ENCODE measurements at places on chromosomes 16 and 17.

DNA sequence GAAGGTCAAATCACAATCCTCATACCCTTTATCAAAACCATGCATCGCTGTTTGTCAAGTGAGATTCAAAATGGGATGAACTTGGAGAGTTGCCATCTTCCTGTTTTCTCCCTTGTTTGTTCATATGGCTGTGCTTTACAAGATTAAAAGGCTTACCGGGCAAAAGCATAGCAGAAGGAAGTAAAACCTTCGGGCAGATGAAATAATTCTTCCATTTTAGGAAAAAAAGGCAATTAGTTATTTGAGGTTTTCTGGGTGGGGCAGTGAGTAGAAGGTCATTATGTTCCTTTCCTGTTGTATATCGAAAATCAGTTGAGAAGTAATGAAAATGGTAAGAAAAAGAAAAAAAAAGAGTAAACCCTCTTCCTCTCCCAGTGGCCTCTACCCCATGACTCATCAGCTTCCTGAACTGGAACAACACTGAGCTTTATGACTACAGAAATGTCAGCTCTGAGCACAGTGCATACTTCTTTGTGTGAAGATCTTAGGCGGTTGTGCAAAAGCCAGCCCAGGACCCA is 369.2 kb downstream of the CDH13 start:
- no peak for DNase-seq

DNA sequence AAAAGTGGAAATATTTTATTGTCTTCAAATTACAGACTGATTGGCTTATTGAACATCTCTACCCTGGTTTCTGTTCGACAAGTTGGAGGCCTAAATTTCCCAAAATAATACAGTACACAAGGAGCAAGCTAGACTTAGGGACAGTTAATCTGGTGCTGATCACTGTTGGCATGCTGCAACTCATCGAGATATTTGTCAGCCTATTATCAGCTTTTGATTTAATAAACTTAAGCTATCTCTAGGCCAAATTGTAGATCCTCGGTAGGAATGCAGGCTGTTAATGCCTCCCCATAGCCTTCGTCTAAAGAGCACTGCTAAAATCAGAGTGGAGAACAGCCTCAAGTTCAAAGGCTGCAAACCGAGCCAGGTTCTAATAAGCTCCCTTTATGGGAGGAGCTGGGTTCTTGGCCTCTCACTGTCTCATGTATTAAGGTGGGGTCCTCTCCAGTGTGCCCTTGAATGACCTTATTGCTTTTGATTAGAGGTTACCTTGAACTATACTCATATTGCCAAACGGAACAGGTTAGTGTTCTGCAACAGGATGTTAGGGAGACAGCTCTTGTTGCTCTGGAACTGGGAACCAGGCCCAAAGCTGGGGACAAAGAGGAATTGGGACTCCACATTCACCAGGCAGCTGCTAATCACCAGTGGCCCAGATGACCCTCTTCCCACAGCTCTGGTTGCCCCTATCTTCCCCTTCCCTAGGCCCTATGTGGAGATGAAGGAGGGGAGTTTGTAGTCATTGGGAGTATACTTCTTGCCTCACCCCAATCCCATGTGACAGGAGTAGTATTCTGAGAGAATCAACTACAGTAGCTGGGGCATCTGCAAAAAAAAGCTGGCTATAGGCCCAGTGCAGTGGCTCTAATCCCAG is 69.5 kb upstream of the NOL11 start:
- DNase-seq, result no peak

- DNase-seq, result no peak
Measured at GRCh38 chr17:28953444-28954118, 2.3 kb upstream of the PHF12 start.

GRCh38 chr17:57016764-57017116 is 38.8 kb downstream of the SCPEP1 start:
- no peak for DNase-seq

DNA sequence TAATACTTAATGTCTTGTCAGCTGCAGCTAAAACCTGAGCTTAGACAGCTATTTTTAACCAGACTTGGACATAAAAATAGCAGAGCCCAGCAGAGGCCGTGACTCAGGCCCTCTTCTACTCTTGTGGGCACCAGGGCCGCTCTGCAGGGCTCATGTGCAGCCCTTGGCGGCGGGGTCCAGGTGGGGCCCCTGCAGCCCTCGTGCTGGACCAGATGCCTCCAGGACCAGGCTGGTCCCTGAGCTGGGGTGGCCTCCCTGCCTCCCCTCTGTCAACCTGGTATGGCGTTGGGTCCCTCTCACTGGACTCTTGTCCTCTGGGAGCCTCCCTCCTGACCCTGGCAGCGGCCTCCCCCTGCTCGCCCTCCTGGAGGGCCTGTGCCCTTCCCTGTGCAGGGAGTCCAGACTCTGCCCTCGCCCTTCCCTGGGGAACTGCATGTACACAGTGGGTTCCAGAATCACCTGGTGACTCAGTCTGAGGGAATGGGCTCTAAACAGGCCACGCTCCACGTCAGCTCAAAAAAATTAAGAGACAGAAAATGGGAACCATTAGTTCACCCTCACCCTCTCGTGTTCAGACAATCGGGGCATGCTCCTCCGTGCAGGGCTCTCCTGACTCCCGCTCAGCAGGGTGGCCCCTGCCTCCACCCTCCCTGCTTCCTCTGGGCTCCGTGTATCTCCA is 9.7 kb downstream of the CDK5R1 start:
- DNase-seq, result no peak

- no peak for DNase-seq
Measured at GRCh38 chr16:89277641-89278341, 60.3 kb downstream of the ZNF778 start.

DNA sequence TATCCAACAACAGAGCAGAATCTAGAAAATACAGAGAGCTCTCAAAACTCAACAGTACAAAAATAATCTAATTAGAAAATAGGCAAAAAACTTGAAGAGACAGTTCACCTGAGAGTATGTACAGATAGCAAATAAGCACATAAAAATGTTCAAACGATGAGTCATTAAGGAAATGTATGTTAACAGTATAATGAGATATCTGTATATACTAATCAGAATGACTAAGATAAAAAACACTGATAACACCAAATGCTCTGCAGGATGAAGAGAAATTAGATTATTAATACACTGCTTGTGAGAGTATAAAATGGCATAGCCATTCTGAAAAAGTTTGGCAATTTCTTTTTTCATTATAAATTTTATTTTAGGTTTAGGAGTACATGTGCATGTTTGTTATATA is 1307.6 kb upstream of the GOT2 start:
- DNase-seq, result no peak

DNA sequence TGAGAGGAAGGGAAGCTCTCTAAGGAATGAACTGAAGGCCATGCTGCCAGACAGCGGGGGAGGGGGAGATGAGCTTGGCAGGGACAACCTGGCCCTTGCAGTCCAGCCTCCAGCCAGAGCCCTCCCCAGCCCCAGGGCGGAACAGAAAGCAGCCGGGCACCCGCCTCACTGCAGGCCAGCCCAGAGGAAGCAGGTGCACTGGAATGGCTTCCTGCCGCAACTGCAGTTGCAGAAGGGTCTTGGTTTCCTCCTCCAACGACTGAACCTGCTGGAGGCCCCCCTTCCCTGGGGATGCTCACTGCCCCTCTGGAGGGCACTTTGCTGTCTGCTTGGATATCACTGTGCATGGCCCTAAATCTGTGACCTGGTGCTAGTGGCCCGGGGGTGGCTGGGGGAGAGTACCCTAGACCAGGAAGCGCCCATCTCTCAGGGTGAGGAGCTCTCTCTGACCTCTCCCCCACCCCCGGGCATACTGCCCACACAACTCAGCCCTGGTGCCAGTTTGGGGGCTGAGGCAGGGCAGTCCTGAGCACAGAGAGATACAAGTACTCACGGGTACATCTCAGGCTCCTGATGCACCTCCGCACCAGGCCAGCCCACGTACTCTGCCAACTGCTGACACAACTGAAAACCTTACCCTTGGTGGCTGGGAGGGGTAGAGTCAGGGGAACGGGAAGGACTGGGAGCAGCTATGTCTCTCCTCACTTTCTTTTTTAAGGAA is 41.1 kb downstream of the MYO18A start:
- no peak for DNase-seq

- DNase-seq, result no peak
Measured at GRCh38 chr16:89099905-89100304, 6.3 kb downstream of the ACSF3 start.

GRCh38 chr16:86992587-86992986 is 324.6 kb downstream of the C16orf95 start:
- DNase-seq, result no peak

DNA sequence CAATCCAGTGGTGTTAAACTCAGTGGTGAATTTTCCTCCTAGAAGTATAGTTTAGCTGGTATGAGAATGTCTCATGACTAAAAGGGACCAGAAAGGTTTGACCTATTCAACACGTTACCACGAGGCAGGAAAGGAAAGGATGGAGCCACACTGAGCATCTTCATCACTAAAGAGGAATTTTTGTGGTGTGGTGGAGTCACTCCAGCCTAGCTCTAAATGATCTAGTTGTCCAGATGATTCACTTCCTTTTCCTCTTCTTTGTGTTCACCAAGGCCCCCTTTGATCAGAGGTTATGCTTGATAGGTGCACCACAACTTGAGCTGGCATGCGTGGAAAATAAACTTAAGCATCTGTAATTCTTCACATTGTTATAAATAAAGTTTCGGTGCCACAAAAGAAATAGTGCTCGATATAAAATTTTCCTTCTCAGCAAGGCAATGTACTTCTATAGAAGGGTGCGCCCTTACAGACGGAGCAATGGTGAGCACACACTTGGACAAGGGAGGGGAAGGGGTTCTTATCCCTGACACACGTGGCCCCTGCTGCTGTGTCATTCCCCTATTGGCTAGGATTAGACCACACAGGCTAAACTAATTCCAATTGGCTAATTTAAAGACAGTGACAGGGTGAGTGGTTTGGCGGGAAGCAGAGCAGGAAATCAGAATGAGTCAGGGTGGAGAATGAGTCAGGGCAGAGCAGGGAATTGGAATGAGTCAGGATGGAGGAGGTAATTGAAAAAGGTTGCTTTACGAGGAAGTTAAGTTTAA is 254.6 kb downstream of the HS3ST3A1 start:
- DNase-seq, result no peak

DNA sequence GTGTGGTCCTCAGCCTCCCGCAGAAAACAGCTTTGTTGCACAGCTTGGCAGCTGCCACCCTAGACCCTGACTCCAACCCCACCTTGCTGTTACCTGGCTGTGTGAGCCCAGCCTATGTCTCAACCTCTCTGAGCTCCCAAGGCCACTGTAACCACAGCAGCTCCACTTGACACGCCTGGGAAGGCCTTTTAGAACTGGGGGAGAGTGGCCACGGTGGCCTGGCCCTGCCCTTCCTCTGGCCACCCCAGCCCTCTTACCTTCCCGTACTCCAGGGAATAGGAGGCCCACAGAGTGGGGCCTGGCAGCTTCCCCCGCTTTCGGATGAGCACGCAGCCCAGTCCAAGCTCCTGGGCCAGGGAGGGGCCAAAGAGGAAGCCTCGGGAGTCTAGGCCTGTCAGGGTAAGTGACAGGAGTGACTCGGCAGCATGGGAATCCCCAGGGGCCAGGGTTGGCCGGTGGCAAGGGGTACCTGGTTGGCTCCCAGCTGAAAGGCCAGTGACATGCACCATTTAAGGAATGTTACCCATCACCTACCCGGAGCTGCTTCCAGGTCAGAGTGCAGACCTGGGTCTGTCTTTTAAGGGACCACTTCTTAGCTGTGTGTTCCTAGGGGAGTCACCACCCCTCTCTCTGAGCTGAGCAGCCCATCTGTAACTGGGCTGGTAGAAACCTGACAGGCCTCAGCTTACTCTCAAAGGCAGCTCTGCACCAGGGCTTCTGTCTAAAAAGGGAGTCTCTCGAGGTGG is 1.4 kb downstream of the APRT start:
- no peak for DNase-seq

DNA sequence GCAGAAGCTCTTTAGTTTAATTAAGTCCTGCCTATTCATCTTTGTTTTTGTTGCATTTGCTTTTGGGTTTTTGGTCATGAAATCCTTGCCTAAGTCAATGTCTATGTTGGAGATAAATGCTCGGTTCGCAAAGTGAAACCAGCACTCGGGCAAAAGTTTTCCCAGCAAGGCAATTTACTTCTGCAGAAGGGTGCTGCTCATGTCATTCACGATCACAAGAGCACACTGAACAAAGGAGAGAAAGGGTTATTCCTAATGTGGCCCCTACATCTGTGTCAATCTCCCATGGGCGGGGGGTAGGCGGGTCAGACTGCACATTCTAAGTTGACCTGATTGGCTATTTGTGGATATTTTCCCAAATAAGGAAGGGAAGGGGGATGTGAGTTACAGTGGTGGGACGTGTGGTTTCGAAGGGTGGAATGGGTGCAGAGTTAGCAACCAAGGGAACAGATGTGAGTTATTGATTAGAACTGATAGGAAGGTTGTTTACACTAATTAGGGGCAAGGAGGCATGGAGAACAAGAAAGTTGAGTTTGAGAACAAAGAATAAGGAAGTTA is 23.0 kb downstream of the ATF7IP2 start:
- no peak for DNase-seq

DNA sequence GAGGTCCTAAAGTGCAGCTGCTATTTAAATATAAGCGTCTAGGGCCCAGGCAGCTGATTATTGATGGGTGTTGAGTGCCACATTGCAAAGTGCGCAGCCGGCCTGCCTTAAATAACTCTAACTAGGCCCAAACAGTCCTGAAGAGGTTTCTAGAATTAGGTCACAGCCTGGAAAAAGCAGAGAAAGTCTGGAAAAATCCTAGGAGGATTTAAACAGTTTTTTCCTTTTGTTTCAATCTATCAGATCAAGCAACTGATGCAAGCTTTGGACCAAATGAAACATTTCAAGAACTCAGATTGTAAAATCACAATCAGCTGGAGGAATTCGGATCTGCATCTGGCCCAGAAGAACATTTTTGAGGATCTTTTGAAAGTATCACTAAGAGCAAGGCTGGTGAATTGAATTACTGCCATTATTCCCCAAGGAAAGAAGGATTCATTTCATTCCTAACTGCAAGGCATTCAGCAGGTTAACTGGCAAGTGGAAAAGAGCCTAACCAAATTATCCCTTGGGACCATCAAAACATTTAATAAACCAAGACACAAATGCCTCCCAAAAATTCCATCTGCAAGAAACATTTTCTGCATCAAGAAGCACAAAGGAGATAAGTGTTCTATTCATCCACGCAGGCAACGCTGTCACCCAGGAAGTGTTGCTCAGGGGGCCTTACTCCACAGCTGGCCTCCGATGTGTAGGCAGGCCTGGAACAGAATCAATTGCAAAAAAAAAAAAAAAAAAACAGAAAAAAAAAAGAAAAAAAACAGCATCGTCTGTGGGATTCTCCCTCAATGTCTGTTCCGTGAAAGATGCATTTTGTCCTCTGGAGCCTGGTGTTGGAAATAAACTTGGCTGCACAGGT is 46.1 kb downstream of the IRX3 start:
- no peak for DNase-seq

- no peak for DNase-seq
Measured at GRCh38 chr16:16137110-16137509, 86.2 kb downstream of the ABCC6 start.

DNA sequence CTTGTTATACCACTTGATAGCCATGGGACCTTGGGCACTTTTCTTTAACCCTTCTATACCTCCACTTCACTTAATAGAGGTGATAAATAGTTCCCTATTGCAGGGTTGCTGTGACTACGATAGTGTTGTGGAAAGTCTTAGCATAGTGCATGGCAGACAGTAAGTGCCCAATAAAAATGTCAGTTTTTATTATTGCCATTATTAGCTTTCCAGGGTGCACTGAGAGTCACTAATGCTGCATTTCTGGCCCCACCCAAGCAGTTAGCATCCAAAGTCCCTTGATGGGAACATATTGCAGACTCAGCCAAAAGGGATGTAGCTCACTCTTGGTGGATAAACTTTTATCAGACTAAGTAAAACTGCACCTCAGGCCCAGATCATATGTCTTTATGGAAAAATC is 41.5 kb upstream of the TEKT3 start:
- DNase-seq, result no peak
